Right kidney (tissue), 9 donors: ENCODE measurements at places on chromosomes 12 and 14.
A peak's percentile ranks its signal among the peaks of the same experiment; 100 is the strongest.

DNA sequence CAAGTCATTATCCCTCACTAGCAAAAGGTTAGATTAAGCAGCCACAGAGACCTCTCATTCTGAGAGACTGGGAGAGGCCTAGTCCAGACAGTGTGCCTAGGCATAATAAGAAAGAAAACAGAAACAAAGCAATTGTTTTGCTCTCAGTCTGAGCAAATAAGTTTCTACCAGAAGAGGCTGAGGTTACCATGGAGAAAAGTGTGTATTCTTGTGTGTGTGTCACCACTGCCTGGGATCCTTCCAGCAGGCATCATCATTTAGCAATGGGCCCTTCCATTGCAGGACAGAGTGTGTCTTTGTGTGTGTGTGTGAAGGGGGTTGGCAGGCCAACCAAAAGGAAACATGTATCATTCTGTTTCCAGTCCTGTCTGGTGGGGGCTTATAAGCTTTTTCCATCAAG, 3.7 kb downstream of the EFS start:
- no peak for DNase-seq

- DNase-seq: no peak
Measured at GRCh38 chr14:45679853-45680252, 426.9 kb upstream of the MIS18BP1 start.

- DNase-seq: peak; percentile 66
Measured at GRCh38 chr12:65306366-65307168, 28.1 kb downstream of the MSRB3 start.

DNA sequence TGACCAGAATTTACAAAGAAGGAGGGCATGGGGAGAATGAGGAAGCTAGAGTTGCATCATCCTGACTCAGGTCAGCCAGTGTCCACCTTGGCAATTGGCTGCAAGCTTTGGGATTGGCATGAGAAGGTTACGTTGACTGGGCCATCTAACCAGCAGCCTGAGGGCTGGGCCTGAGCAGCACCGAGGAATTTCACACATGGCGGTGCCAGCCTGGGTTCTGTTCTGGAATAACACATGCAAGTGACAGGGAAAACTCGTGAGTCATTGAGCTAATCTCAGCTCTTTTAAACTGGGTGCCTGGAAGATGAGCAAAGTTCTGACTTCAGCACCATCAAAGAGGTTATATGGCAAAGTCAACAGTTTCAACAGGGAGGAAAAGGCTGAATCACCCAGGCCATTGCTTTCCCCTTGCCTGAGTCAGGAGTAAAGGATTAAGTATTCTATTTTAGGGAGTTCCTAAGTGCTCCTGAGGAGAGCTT, 543.2 kb upstream of the TBX3 start:
- DNase-seq: no peak
